ENCODE measurements at places on chromosomes 1 and 21.

DNA sequence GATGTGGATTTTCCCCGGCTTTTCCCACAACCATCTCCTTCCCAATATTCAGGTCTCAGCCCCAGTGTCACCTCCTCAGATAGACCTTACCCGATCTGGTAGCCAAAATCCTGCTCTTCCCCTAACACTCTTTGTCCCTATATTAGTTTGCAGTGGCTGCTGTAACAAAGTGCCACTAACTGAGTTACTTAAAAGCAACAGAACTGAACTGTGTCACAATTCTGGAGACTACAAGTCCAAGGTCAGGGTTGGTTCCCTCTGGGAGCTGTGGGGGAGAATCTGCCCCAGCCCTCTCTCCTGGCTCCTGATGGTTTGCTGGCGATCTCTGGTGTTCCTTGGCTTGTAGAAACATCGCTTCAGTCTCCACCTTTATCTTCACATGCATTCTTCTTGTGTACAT lies 64.0 kb downstream of the NENF start:
- DNase-seq = no peak

DNA sequence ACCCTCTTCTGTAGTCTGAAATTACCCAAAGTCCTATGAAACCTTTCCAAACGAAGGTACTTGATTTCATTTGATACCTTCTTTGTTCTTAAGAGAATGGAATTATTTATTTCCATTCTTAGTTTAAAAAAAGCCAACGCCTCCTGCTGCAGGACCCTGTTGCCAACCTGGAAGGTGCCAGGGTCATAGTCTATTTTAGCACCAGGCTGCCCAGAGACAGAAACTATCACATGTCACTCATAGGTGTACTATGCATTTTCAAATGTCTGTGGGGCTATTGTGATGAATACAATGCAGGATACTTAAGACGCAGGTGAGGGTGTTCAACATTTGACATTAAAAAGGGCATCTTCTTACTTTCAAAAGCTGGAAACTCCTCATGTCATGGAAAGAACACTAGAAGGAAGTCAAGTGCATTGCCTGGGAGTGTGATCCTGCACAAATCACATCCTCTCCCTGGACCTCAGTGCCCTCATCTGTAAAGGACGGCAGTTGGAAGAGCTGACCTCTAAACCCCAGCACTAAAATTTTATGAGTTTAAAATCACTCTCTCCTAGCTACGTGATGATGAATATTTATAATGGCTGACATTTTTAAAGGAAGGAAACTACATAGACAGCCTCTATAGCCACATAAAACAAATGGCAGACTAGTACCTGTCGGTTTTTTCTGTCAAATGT lies 107.3 kb upstream of the SYT6 start:
- DNase-seq = no peak

- DNase-seq = no peak
These were observed 88.9 kb downstream of the CRB1 start for GRCh38 chr1:197356723-197357533.

- no peak for DNase-seq
These were observed 136.9 kb upstream of the SAMSN1 start for GRCh38 chr21:14683063-14683462.

GRCh38 chr1:9910076-9910422 lies at the start of gene CTNNBIP1:
Gene CTNNBIP1 (minus strand): TSS chr1:9910269. CDS start chr1:9872064, 38,205 bp downstream.
- no peak for DNase-seq

DNA sequence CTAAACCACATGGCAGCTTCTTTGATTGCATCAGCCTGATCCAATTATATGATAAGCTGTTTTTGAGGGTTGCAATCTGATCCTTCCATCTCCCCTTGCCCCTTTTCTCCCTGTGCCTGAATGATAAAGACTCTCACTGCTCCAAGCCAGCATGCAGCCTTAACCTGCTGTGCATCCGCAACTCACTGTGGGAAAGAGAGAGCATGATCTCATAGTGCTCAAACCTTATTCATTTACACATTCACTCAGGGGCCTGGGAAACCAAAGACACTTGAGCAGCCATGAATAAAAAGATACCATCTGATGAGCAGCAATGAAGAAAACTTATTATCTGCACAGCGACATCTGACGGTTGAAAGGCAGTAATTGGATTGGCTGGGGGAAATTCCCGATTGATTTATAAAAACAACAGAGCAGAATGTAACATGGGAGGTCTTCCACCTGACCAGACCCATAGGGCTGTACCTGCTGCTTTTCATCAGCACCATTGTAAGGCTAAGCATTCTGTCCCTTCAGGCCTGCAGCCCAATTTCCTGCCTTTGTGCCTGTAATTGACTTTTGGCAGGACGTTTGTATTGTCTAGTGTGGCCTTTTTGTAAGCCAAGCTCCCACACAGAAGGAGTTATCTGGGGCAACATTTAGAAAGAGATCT lies 62.5 kb downstream of the KIAA0040 start:
- DNase-seq = no peak

DNA sequence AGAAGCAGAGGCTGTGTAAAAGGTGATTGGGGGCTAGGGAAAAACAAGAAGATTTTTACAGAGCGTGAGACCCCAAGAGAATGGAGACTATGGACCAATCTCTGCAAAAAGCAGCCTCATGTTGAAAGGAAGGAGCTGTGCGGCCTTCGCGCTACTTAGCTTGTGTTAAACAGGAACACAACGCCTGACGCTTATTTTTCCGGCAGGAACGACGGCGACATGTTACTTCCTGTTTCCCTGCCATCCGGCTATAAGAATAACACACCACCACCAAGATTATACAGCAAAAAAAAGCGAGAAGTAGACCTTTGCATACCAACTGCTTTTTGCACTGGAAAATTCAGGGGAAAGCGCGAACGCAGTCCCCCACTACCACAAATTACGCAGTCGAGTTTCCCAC lies 272.7 kb downstream of the FAM72C start:
- DNase-seq = no peak

DNA sequence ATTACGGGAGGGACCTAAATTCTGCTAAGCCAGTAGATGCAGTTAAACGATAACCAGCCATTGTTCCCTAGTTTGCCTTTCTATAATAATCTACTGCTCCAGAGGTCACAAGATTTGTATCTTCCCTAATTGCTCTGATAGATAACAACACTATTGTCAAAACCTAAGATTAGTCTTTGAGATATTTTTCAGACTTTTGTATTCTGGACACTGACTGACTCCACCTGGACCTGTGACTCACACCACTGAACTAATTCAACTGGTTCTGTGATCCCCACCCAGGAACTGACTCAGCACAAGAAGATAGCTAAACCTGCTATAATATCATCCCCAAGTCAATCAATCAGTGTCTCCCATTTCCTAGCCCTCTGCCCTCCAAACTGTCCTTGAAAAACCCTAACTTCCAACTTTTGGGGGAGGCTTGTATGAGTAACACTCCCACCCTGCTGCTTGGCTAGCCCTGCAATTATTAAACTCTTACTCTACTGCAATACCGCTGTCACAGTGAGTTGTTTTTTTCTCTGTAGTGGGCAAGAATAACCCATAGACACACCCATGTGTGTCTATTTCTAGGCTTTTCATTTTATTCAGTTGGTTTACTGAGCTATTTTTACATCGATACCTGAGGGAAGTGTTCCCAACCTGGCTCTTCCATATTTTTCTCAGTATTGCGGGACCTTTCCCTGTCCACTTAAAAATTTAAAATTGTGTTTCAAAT lies 11.2 kb downstream of the KIFAP3 start:
- no peak for DNase-seq
